ENCODE measurements at places on chromosomes 3 and 15.
A peak's percentile ranks its signal among the peaks of the same experiment; 100 is the strongest.

- DNase-seq = peak; percentile 9
Observed at GRCh38 chr3:195906865-195907683, 1.3 kb downstream of the TNK2 start.

DNA sequence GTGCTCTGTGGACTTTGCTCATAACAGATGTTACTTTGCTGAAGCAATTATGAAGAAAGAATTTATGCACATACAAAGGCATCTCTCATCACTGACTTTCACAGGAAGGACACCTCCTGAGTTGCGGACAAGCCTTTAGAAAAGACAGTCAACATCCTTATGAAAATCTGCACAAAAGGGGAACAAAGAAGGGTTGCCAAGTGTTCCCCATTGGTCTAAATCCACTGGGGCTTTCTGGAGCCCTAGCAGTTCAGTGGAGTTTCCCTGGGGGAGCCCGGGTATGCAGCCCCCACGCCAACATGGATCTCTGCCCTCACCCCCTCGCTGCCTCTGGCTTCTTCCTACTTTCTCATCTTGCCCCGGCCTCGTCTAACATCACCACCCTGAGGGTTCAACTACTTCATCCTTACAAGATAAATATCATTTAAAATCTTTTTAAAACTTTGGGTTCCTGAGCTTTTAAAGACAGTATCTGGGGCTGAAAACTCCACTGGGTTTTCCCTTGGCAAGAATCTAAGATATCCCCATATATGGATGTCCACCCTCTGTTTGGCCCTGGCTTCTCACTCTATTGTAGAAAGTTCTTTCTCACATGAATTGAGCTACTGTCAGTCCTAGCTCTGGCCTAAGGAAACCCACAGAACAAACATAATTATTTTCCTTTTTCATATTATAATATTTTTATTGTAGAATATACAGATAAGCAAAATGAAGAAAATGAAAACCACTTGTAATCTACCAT is 207.9 kb upstream of the RGMA start:
- no peak for DNase-seq

- no peak for DNase-seq
Observed at GRCh38 chr3:113831103-113831355, 7.6 kb upstream of the GRAMD1C start.

DNA sequence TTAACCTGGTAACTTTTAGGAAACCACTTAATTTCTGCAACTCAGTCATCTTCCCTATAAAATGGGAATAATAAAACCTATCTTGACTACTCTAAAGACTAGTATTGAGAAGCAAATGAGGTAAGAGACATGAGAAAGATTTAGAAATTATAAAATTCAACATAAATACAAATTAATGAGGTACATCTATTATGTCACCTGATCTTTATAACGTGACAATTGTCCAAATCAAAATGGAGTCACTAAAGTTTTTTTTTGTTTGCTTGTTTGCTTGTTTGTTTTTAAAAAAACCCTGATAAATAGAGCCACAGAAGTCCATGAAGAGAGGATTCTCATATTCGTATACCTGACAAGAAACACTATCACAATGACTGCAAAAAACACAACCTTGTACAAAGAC is 242.8 kb downstream of the LRRN1 start:
- DNase-seq = no peak

GRCh38 chr3:5427938-5428337 is 240.4 kb downstream of the EDEM1 start:
- no peak for DNase-seq

- DNase-seq = peak; percentile 51
Observed at GRCh38 chr3:134644731-134645514, 5.9 kb downstream of the KY start.

DNA sequence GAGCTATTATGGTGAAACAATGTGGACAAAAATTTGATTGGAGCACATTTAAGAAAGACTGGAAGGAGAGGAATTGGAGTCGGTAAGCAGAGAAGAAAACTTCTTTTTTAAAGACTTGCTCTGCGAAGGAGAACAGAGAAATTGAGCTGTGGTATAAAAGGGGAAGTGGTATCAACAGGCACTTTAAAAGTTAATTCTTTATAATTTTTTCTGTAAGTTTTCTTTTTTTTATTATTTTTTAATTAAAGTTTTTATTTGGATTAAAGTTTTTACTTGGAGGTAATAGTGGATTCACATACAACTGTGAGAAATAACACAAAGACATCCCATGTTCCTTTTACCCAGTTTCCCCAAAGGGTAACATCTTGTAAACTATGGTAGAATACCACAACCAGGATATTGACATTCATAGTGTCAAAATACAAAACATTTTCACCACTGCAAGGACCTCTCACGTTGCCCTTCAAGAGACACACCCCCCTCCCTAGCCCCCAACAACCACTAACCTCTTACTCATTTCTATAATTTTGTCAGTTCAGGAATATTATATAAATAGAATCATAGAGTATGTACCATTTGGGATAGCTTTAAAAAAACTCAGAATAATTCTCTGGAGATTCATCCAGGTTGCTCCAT is 33.8 kb upstream of the XIRP1 start:
- DNase-seq = no peak

DNA sequence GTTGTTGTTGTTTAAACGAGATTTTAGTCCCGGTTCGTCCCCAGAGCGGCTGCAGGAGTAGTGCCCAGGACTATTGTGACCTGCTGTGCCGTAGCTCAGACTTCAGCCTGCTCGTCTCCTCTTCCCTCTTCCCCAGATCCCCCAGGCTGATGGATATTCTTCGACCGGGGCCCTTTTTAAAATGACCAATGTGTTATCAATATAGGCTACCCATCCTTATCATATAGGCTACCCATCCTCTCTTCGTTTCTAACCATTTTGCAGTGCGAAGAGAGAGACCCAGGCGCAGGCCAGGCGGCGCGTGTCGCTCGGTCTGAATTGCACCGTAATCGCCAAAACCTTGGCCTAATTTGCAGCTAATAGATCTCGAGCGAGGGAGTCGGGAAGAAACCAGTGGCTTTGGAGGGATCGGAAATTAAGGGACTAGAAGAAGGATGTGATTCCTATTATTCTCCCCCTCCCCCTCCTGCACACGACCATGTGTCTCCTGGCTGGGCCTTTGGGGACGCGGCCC is 23.0 kb downstream of the NR2F2 start:
- no peak for DNase-seq

- DNase-seq = no peak
Observed at GRCh38 chr3:12638105-12638504, 25.8 kb downstream of the RAF1 start.

- DNase-seq = no peak
Observed at GRCh38 chr3:168289471-168290008, 193.8 kb upstream of the GOLIM4 start.

DNA sequence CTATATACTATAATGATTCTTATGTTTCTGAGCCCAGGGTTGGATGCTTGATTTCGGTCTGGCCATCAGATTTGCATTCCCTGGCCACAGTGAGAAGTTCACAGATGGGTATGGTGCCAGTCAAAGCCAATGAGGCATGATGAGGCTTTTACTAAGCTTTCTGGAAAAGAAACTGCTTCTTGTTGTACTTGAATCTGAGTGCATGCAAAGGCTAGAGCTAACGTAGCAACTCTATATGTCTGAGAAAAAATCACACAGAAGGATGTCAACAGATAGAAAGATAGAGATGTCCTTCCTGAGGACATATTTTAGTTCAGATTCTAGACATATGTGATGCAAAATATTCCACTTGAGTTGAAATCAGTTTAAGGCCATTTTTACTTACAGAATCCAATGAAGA is 608.1 kb downstream of the ROBO1 start:
- no peak for DNase-seq

- no peak for DNase-seq
Observed at GRCh38 chr3:60333710-60334109, 917.5 kb downstream of the FHIT start.

DNA sequence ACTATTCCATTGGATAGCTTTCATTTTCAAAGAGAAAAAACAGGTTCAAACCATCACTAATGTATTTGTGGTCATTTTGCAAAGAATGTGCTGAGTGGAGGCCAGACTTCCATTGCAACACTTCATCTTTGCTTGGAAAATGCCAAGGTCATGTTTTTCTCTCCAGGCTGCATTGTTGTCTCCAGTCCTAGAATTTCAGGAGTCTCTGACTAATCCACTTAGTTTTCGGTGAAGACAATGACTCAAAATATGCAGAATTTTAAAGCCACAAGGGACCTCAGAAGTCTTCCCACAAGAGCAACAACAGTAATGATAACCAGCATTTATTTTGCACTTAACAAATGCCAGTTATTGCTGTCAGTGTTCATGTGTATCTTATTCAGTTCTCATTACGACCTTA is 277.0 kb downstream of the RYR3 start:
- no peak for DNase-seq

DNA sequence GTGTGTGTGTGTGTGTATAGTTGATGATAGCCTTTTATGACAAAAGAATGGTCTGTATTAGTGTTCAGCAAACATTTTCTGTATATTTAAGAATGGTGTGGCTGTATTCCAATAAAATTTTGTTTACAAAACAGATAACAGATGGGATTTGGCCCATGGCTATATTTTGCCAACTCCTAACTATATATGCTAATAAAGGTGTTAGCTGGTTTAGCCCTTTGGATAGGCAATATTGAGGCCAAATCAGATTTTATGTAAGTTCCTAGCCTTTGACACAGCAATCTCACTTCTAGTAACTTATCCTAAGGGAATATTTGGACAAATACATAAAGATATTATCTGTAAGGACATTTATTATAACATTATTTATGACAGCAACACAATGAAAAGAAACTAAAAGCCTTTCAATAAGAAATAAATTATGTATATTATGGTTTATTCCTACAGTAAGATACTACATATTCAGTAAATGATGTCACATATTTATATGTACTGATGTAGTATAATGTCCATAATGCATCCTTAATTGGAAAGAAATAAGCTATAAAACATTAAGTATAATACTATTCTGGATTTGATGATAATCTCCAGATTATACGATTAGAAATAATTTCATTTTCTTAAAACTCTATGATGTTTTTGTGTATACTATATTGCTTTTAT is 264.0 kb downstream of the RBMS3 start:
- DNase-seq = no peak

DNA sequence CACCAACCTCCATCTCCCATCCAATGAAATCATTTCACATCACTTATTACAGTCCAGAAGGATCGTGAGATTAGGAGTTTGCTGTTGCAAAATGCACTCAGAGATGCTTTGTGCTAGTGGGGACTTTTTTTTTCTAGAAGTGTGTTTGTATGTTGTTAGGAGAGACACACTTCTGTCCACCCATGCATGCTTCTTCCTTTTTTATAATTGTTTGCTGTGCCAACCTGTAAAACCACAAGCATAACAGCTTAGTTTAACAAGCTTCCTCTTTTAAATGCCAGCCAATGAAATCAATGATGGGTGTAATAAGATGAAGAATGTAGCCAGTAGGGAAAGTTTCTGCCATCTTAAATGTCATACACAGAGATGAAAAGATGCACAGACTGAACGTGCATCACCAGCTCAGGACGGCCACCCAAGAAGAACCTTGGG is 305.6 kb upstream of the STT3B start:
- DNase-seq = no peak

DNA sequence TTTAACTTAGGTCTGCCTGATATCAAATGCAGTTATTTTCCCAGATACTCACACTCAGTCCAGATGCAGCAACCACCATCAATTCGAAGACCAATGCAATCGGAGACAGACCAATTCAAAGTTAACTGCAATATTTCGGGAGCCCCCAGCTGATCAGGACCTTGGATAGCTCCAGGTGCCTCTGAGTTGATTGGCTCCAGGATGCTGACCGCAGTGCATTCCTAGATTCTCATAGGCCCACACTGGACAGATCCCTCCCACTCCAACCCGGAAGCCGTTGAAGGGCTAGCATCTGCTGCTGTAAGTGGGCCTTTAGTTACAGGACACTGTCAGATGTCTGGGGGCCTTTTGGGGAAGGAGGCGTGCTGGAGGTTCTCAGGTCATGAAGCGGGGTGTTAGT is 89.5 kb upstream of the ATP2B2 start:
- peak; percentile 84 for DNase-seq

DNA sequence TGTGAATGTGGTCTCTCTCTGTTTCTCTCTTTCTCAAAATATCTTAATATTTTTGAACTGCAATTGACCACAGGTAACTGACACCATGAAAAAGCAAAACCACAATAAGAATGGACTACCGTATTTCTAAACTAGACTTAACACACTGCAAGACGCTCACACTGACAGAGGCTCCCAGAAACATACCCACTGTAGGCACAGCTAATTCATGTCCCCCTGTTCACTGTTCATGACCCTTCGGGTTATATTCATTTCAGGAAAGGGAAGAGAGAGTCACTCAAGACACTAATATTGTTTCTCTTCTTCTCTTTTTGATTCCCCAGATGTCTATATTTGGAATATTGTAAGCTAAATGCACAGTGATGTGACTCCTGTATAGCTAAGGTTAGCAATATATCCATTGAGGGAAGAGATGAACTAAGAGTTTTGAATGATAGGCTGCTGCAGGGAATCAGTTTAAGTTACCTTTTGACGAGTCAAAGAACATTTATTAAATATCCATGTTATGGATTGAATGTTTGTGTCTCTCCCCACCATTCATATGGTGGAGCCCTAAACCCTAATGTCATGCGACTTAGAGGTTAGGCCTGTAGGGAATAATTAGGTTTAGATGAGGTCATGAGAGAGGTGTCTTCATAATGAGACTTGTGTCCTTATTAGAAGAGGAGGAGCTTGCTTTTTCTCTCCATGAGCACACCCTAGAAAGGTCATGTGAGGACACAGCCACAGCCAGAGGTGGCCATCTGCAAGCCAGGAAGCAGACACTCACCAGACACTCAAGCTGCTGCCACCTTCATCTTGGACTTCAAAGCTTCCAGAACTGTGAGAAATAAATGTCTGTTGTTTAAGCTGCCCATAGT is 216.6 kb upstream of the GRM7 start:
- DNase-seq = no peak

DNA sequence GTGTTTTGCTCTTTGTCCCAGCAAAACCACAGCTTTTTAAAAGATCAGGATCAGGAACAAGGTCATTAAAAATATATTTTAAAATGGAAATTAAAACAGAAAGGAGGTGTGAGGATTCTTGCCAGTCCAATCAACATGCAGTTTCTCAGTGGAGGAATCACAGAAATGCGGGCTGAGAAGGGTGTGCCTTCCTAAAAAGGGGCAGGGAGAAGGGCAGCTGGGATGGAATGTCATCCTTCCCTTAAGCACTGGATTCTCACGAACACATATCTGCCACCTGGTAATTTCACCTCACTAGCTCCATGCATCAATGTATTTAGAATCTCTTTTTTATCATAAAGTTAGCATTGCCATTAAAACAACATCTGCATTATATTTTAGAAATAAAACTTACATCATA is 21.4 kb downstream of the ABI3BP start:
- DNase-seq = no peak

- DNase-seq = peak; percentile 38
Observed at GRCh38 chr3:30611613-30612436, 5.4 kb downstream of the TGFBR2 start.

GRCh38 chr3:74842141-74842540 is 227.7 kb upstream of the CNTN3 start:
- no peak for DNase-seq

- DNase-seq = no peak
Observed at GRCh38 chr15:56835718-56836171, 82.7 kb upstream of the TCF12 start.
